Islet precursor cell (in vitro differentiated cells): ENCODE measurements at places on chromosomes 6 and 20.

DNA sequence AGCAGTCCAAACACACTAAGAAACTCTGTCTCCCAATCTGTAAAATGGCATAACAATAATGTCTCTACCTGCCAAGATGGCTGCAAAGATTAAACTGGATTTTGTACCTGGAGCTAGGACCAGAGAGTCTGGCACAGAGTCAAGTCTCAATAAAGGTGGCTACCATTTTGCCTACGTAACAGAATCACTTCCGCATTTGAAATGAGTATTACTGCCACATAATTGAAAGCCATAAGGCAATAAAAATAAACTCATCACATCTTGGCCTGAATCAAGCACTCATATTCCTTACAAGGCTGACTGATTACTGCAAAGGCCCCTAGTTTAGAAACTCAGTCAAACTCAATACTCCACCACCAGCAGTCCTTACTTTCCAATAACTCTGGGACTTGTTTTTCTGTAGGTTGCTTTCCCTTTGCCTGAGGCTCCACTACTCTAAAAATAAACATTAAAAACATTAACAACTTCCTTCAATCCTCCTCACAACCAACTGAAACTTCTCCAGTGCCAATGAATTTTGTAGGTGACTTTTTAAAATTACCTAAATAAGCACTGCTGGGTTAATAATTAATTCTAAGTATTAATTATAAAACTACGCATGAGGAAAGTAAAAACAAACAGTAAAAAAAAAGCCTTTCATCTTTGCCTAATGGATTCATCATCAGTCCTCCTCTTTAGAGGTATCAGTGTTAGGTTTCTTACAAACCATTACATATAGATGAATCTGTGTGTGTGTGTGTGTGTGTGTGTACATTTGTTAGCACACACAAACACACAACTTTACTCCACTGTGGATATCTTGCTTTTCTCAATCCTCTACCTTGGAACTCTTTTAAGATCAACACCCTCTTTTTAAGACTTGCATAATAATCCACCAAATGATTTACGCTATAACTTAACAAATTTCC, 3.7 kb downstream of the KIF16B start:
- DNase-seq, result no peak

GRCh38 chr6:44258325-44258863, 1.1 kb upstream of the SLC35B2 start:
- DNase-seq, result no peak

DNA sequence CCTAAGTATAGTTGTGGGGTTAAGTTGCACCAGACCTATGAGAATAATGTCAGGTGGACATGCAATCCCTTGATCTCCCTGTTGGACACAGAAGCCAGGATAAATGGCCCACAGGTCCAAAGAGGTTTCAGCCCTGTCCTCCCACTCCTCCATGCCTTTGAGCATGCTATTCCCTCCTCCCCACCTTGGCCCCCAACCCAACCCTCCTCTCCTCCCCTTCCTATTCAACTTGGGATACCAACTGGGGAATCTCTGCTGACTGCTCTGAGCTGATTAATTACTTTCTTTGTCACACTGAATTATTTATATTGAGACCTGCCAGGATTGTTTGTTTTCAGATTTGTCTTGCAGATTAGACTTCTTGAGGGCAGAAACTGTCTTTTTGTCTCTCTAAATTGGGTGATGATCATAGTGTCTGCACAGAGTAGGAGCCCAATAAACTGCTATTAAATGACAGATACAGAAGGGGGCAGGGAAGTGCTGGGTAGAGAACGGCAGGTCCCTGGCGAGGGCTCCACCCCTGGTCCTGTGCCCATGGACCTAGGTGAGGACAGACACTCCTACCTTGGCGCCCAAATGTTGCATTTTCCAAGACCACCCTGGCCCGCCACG, 120.9 kb downstream of the UNC5CL start:
- DNase-seq, result no peak

GRCh38 chr6:169048185-169048864, 205.3 kb downstream of the THBS2 start:
- DNase-seq, result no peak

GRCh38 chr6:34332251-34333198, 59.9 kb downstream of the NUDT3 start:
- no peak for DNase-seq

- DNase-seq, result no peak
Observed at GRCh38 chr6:157242791-157243190, 80.5 kb downstream of the TMEM242 start.

GRCh38 chr6:81063891-81064290, 688.6 kb downstream of the TENT5A start:
- DNase-seq, result no peak

DNA sequence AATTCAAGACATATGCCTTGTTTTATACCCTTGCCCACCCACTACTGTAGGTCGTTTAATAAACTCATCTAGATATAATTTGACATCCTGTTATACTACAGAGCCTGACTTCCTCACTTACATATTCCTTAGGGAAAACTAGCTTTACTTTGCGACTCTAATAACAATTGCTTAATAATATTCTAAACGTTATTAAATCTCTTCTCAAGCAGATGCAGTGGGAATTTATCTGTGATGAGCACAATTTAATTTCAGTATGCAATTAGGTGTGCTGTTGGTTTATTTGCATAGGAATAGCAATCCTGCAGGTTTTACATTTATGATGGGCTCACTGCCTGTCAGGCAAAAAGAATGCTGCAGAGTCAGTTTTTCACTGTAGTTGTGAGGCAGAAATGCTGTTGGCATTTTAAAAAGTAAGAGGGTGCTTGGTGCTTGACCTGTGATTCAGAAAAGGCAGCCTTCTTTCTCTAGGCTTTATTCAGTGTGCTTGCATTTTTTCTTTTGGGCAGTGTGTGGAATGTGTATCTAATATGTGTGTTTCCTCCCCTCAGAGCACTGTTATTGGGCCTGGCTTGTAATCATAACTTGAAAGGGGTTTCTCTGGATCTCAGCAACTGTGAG, 152.3 kb upstream of the SCGN start:
- DNase-seq, result peak; percentile 72

- DNase-seq, result peak; percentile 85
Observed at GRCh38 chr20:63060057-63060991, 53.6 kb upstream of the BHLHE23 start.

DNA sequence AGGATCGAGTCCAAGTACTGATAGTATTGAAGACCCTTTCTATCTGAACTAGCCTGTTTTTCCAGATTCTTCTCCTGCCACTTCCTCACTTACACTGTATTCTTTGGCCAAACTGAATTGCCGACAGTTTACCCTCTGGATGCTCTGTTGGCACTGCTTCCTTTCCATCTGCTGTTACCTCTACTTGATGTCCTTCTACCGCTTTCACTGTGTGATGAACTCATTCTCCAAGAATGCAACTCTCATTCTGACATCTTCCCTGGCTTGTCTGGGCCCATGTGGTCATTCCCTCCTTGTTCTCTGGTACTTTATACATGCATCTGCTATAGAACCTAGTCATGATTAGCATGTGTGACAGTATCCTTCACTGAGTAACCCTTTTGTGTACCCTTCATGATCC, 16.3 kb downstream of the RPRD1B start:
- peak; percentile 92 for DNase-seq

- DNase-seq, result no peak
Observed at GRCh38 chr6:50330963-50331362, 281.2 kb upstream of the DEFB112 start.

- DNase-seq, result peak; percentile 99
Observed at GRCh38 chr6:143176090-143177021, 115.7 kb downstream of the AIG1 start.

GRCh38 chr6:160238761-160239751, 19.6 kb downstream of the SLC22A2 start:
- DNase-seq, result peak; percentile 62

GRCh38 chr6:109370336-109370735, 11.9 kb downstream of the CD164 start:
- no peak for DNase-seq

GRCh38 chr6:4420160-4420865, 284.9 kb upstream of the ECI2 start:
- no peak for DNase-seq

GRCh38 chr20:50776122-50776817, 18.6 kb upstream of the BCAS4 start:
- peak; percentile 52 for DNase-seq

- DNase-seq, result no peak
Observed at GRCh38 chr6:160085713-160086505, 35.7 kb upstream of the SLC22A1 start.

GRCh38 chr6:44096612-44097011, 30.6 kb downstream of the MRPL14 start:
- peak; percentile 76 for DNase-seq

DNA sequence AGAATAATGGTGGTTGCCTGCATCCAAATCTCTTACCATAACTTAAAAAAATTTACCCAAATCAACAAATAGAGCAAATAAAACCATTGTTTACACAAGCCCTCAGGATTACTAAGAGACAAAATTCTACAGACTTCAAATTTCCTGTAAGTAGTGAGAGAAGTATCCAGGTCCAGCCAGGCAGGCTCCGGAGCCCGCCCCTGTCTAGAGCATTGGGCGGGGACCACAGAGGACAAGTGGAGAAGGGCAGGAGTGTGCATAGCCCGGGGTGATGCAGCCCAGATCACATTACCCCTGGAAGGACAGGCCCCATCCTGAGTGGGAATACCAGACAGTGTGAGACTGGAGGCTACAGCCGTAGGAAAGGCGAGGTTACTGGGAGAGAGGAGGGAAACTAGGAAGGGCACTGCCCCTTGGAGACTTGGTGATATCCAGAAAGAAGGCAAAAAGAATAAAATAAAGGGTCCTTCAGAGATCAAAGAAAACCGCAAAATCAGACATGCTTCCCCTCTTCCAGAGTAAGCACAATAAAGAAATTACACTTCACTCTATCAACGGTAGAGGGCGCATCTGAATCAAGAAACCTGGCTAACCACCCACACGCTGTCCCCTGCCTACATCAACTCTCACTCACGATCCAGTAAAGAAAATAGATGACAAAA, 26.6 kb downstream of the RIN2 start:
- peak; percentile 97 for DNase-seq

- no peak for DNase-seq
Observed at GRCh38 chr6:105319331-105319730, 83.6 kb downstream of the PREP start.

- DNase-seq, result no peak
Observed at GRCh38 chr20:1367479-1367878, 25.4 kb downstream of the FKBP1A start.

GRCh38 chr20:62181808-62182207, 1.0 kb upstream of the MTG2 start:
- no peak for DNase-seq

- DNase-seq, result no peak
Observed at GRCh38 chr20:40986774-40987173, 41.8 kb upstream of the TOP1 start.

DNA sequence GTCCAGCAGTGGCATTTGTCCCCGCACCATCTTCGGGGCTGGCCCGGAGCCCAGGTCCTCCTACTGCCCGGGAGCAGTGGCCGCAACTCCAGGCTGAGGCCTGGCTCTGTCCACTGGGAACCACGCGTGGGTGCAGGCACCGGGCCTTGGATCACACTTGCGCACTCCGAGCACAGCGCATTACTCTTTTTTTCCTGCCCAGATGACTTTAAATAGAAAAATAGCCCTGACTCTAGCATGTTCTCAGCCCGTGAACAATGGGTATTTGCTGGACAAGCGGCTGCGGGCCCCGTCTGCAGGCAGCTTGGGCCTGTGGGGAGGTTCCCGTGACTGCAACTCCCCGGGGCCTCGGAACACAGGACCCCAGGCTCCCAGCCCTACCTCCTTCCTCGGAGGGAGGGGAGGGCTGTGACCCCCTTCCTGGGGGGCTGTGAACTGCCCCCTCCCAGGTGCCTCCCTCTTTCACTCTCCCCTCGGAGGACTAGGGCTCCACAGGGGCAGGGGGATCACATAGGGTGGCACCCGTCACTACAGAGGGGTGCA, 162.2 kb downstream of the TBXT start:
- DNase-seq, result no peak

DNA sequence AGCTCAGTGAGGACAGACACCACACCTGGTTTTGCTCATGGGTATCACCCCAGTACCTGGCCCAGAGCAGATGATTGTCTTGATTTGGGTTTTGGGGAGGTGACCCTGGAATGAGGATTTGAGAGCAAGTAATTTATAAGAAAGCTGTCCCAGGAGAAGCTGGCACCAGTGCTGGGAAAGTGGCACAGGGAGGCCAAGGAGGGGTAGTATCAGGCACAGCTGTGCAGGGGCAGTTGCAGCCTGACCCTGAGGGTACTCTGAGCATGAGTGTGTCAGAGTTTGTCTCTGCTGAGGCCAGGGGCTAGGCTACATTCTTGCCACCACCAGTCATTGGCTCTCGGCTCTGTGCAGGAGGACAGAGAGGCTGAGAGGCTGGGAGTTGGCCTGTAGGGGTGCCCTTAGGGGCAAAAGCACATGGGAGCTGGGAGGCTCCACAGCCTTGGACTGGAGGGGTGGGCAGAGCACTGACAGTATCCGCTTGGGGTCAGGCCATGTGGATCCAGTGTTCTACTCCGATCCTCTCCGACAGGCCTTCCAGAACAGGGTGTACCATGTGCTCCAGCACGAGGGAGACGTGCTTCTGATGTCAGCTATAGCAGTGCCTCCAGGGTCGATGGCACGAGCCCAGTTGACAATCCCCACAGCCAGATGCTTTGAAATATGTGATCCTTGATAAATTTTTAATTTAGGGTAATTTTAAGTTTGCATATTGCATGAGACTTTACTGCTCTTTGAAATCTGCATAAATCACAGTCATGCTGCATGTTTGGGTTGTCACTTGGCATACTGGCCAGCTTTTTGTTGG, 121.3 kb downstream of the PHACTR3 start:
- peak; percentile 74 for DNase-seq

DNA sequence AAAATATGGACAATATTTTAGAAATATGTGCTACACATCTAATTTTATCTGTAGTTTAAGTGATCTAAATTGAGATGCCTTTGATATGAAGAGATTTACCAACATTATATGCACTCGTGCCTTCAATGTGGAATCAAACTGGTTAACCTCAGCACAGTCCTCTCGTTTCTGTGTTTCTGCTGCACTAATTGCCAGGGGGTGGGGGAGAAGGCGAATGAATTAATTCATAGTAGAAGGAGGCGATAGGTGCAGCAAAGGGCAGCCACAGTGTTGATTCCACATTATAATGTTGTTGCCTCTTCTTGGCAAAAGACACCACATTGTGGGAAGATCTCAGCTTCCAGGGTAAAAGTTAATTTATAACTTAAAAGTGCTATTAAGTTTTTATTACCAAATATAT, 161.6 kb downstream of the QKI start:
- no peak for DNase-seq

- no peak for DNase-seq
Observed at GRCh38 chr6:149176971-149177667, 140.4 kb upstream of the TAB2 start.

DNA sequence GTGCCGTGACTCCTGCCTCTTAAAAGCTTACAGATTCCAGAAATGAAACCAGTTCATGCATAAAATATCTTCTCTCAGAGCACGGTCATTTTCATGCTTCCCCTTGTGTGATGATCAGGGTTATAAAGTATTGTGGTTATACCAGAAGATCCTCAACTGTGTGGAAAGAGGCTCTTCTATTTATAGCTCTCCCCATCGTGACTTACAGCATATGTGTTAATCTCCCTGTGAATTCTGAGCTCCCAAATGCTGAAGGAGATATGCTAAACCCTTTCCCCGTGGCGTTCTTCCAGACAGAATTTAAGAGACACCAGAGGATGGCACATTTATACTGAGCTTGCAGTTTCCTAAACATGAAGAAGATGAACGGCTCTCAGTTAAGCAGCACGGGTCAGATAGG, 158.8 kb downstream of the CDH26 start:
- no peak for DNase-seq
